Activated CD8-positive, alpha-beta memory T cell treated with anti-CD3 and anti-CD28 coated beads for 48 hours (primary cell): ENCODE measurements at places on chromosomes 13 and 19.

DNA sequence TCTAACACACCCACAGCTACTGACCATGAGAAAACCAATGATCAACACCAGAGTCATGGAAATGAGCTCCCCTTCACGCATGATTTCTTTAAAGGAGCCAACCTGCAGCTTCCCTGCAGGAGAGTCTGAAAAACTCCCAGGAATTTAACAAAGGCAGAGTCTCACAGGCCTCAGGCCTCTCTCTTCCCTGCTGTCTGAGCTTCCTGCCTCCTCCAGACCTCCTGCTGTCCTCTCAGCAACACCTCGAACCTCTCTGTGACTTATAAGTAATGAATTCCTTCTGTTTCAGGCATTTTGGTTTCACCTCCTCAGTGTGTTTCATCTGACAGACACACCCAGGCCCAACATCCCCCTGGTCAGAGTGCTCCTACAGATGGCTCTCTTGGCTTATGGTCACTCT is 1044.4 kb downstream of the UQCRFS1 start:
- DNase-seq: no peak

- DNase-seq: no peak
Measured at GRCh38 chr19:934865-935479, 9.1 kb downstream of the ARID3A start.

DNA sequence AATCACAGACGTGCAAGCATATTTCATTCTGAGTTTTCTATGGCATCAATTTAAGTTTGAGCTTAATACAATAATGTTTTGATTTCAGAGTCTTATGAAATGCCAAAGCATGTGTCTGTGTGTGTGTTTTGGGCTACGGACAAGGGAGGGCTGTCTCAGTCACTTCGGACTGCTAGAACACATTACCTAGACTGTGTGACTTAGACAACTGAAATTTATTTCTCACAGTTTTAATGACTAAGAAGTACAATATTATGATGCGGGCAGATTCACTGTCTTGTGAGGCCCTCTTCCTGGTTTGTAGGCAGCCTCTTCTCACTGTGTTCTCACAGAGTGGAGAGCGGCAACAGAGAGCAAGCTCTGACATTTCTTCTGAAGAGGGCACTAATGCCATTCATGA is 1202.0 kb downstream of the EFNB2 start:
- no peak for DNase-seq

- DNase-seq: no peak
Measured at GRCh38 chr19:742540-743075, 8.3 kb upstream of the MISP start.

GRCh38 chr19:47130589-47131227 is at the start of gene SAE1:
TSS of gene SAE1 (plus strand) at chr19:47130835. CDS start at chr19:47130931, 96 bp downstream.
- peak; percentile 87 for DNase-seq

GRCh38 chr19:47032171-47032811 is 12.7 kb downstream of the NPAS1 start:
- DNase-seq: peak; percentile 23

GRCh38 chr13:35191883-35192282 is 249.8 kb downstream of the NBEA start:
- DNase-seq: no peak

GRCh38 chr19:49016067-49016839 is 638 bp downstream of the LHB start:
- DNase-seq: no peak

- DNase-seq: peak; percentile 49
Measured at GRCh38 chr19:47186446-47187334, 44.3 kb downstream of the BBC3 start.

DNA sequence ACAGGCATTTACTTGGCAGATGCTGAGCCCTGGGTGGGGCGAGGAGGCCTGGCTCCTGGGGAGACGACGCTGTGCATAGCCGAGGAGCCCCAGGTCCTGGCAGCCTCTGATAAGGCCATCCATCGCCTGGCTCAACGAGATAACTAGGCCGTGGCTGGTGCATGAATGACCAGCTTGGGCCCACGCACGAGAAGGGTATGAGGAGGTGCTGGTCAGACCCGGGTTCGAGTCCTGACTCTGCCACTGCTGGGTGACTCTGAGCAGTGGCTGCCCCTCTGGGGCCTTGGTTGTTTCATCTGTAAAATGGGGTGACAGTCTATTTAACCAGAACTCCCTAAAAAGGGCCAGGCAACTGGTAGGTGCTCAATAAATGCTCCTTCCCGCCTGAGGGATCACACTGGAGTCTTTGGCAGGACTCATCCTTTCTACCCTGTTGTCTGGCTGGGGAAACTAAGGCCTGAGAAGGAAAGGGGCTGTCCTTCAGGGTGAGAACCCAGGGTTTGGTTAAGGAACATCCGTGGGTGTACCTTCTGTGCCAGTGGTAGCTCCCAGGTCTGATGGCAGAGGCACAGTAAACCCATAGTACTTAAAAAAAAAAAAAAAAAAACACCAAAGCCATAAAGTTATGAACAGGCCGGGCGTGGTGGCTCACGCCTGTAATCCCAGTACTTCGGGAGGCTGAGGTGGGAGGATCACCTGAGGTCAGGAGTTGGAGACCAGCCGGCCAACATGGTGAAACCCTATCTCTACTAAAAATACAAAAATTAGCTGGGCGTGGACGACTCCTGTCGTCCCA is 8.1 kb upstream of the ARRDC2 start:
- DNase-seq: no peak

DNA sequence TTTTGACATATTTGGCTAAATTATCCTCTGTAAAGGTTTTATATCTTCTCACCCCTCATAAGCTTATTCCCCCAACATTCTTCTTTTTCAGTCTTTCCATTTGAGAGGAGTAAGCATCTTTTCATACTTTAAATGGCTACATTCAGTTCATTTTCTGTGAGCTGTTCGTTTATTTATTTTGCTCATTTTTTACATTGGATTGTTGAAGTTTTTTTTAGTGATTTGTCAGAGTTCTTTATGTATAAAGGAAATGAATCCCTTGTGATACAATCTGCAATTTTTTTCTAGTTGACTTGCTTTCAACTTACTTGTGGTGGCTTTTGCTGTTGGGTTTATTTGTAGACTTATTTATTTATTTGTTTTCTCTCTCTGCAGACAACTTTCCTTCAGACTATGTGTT is 250.3 kb downstream of the DLEU7 start:
- no peak for DNase-seq

DNA sequence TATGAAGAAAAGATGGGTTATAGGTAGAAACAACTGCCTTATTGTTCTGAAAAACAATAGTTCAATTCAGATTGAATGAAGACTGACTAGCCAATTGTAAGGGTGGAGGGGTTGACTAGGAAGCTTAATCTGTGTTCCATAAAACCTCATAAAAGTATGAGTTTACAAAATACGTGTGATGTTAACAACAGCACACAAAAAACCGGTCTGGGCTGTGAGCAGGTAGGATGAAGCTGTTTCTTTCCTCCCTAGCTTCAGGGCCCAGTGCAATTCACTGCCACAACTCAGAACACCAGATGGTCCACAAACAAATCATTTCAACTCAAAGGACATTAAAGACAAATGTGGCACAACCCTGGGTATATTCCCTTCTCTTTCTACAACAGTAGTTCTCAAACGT is 3.2 kb downstream of the OXGR1 start:
- DNase-seq: no peak

- no peak for DNase-seq
Measured at GRCh38 chr13:91248249-91248648, 99.2 kb upstream of the MIR17HG start.

GRCh38 chr13:80939581-80939980 is 598.7 kb upstream of the SPRY2 start:
- DNase-seq: no peak

GRCh38 chr13:27617881-27618321 is 2.4 kb downstream of the LNX2 start:
- DNase-seq: no peak

GRCh38 chr13:113448885-113449692 is 4.2 kb downstream of the ADPRHL1 start:
- DNase-seq: no peak

DNA sequence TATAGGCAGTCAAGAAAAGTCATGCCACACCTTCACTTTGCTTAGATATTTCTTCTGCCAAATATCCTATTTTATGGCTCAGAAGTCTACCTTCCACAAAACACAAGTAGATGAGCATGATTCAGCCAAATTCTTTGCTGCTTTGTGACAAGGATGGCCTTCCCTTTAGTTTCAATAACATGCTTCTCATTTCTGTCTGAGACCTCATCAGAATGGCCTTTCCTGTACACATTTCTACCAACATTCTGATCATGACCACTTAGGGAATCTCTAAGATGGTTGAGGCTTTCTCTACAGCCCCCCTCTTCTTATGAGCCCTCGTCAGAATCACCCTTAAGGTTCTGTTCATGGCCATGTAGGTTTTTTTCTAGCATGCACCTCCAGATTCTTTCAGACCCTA is 96.2 kb downstream of the COL4A2 start:
- no peak for DNase-seq

DNA sequence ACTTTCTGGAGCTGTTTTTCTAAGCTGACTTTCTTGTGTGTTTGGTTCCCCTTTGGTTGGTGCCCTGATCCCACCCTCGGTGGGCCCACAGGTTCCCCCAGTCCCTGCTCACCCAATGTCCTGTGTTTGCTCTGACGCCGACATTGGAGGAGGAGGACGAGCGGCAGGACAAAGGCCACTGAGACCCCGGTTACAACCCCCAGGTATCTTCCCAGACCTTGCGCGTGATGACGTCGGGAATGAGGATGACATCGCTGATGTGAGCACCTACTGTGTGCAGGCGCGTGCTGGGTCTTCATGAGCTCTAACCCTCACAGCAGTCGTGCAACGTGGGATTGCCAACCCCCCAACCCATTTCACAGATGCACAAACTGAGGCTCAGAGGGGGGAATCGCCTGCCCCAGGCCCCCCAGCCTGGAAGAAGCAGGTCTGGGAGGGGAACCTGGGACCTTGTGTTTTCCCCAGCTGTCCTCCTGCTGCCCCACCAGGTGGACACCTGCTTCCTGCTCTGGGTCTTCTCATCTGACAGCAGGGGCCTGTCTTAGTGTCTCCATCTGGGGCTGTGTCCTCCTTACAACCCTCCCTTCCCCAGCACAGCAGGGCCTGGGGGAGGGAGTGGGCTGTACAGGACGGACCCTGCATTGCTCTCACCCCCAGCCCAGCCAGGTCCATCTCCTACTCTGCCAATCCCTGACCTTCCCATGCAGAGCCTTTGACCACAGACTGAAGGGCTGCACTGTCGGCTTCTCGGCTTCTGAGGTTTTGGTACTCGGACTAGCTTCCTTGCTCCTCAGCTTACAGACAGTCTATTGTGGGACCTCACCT is 4.7 kb upstream of the LILRA6 start:
- no peak for DNase-seq

GRCh38 chr13:79385694-79386093 is 20.4 kb downstream of the RBM26 start:
- DNase-seq: no peak

DNA sequence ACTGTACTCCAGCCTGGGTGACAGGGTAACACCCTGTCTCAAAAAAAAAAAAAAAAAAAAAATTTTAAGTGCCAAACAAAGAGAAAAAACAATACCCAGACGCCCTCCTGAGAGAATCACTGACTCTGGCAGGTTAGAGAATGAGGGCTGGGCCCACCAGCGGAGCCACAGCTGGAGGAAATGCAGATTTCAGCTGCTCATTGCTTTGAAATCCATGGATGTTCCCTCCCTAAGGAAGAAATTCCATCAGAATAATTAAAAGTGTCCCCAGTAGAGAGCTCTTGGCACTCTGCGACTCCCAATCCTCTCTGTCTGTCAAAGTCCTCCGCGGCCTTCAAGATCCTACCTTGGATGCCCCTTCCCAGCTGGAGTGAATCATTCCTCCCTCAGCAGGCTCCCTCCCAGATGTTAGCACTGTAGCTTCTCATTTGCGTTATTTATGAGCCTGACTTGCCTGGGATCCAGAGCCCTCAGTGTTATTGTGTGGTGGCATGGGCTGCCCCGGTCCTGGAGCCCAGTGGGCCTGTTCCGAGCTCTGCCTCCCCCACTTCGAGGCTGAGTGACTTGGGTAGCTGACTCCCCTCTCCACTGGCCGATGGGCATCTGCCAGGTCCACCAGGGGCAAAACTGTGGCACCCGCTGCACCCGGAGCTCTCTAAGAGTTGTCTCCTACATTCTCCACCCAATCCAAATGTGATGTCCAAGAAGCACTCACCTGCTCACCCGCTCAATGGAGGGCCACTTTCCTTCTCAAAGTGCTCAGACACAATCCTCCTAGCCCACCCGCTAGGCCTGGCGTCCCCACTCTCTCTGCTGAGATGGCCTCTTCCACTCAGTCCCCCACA is 47.0 kb downstream of the SERP2 start:
- no peak for DNase-seq

GRCh38 chr13:33090755-33091414 is 74.7 kb downstream of the KL start:
- DNase-seq: no peak

- DNase-seq: no peak
Measured at GRCh38 chr13:113923376-113924063, 50.4 kb downstream of the C13orf46 start.

- DNase-seq: no peak
Measured at GRCh38 chr13:99991013-99991827, 9.6 kb downstream of the ZIC2 start.

DNA sequence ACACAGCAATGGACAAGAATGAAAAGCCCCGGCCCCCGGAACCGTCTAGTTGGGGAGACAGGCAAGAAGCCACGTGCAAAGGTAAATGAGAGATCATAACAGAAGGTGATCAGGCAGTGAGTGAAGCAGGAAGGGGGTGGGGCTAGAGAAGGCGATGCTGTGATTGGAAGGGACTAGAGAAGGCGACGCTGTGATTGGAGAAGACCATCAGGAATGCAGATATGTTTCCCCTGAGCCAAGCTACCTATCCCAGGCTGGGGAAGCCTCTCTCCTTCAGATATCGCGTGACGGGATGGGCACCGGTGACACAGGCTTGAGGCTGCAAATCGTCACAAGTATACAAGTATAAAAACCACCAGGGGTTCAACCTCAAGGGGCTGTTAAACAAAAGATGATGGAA is 21.8 kb downstream of the DCAF15 start:
- no peak for DNase-seq

DNA sequence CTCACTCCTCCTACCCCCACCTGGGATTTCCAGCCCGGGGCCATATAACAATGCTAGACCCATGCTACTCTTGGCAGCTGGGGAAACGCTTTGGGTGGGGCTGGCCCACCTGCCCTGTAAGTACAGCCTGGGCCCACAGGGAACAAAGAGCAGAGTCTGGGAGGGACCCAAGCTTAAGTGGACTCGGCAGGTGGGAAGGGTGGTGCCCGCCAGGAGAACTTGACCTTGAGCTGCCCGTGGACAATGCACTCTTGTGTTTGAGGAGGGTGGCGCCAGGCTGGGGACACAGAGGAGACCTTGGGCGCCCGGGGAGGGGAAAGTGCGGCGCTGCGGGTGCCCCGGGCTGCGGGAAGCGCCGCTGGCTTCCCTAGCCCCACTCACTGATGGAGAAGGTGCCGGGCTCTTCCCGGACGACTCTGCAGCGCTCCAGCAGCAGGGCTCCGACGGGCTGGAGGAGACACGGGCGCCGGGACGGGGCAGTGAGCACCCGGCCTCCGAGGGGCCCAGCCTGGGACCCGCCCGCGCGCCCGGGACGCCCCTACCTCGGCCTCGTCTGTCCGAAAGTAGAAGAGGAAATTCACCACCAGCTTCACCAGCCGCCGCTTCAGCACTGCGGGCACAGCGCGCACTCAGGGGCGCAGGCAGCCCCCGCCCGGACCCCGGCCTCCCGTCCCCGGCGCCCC is 607 bp downstream of the PLEKHJ1 start:
- DNase-seq: no peak

GRCh38 chr19:2385053-2385721 is 25.1 kb downstream of the TMPRSS9 start:
- DNase-seq: no peak
